Activated naive CD8-positive, alpha-beta T cell treated with anti-CD3 and anti-CD28 coated beads for 36 hours (primary cell): ENCODE measurements at places on chromosomes 1 and 21.
A peak's percentile ranks its signal among the peaks of the same experiment; 100 is the strongest.

DNA sequence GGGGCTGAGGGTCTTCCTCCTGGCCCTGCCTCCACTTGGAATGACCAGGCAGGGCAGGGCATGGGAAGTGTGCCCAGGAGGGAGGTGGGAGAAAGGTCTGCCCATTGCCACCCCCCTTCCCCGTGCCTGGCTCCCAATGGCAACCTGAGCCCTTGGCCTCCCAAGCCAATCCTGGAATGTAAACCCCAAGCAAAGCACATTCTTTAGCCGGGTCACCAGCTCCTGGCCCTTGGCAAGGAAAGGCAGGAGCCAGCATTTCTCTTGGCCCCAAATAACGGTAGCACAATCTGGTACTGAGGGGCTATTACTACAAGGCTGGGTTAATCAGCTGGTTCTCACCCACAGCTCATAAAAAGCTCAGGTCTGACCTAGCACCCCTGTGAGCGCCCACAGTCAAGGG lies 6.9 kb upstream of the NUAK2 start:
- H3K36me3 ChIP-seq: no peaks in the 10 kb centered on the region
- H3K4me1 ChIP-seq: peaks cover 12% of the 10 kb centered on the region
- DNase-seq: no peak
- no peak overlapping the region for H3K27ac ChIP-seq
- no peak overlapping the region for H3K4me3 ChIP-seq

DNA sequence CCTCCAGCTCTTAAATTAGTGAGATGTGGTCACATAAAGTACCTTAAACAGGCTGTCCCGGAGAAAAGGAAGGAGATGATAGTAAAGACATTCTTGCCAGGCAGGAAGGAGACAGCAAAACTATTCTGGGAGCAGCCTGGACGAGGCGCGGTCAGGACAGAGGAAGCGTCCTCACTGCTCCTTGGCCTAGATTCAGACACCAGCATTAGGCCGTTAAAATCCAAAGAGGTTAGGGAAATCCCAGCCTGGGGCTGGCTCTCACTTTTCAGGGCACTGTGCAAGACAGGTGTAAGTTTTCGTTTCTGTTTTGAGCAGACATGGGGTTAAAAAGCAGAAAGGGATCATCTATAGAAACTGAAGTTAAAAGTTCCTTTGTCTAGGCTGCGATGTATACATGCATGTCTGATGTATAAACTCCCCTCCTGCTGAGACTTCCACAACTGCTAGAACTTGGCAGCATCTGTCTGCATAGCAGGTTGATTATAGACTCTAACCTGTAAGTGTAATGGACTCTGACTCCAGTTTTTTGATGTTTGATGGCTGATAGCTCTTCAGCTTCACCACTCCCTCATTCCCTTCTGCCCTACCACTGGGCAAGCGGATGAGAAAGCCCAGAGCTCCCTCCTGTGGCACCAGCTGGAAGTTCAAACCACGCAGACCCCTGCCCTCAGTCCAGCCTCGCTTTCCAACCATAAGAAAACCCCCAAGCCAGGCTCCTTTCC lies 21.5 kb downstream of the STPG1 start:
- peaks cover 38% of the 10 kb centered on the region for H3K4me1 ChIP-seq
- H3K36me3 ChIP-seq: peaks cover 4% of the 10 kb centered on the region
- DNase-seq: peak; percentile 63
- H3K4me3 ChIP-seq: peak overlapping the region; percentile 46
- H3K27me3 ChIP-seq: no peaks in the 10 kb centered on the region
- peak overlapping the region; percentile 93 for H3K27ac ChIP-seq

- no peaks in the 10 kb centered on the region for H3K27me3 ChIP-seq
- H3K36me3 ChIP-seq: peaks cover 39% of the 10 kb centered on the region
- DNase-seq: no peak
- no peak overlapping the region for H3K4me3 ChIP-seq
- H3K4me1 ChIP-seq: peaks cover 53% of the 10 kb centered on the region
These were observed 23.2 kb downstream of the VPS26C start for GRCh38 chr21:37243961-37244360.

DNA sequence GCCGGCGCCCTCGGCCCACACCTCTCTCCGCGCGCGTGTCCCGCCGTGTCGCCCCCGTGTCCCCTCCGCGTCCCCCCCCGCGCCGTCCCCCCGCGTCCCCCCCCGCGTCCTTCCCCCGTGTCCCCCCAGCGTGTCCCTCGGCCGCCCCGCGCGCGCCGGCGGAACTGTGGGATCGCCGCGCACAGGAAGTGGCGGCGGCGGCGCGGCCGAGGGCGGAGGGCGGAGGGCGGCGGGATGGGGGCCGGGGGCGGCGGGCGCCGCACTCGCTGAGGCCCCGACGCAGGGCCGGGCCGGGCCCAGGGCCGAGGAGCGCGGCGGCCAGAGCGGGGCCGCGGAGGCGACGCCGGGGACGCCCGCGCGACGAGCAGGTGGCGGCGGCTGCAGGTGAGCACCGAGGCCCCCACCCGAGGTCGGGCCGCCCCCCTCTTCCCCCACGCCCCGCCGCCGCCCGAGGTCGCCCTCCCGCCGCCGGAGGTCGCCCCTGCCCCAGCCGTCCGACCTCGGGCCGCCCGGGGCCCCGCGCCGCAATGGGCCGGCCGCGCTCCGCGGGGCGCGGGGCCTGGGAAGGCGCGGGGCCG lies at the start of gene AGPAT3:
AGPAT3 (plus strand) TSS at position 262 of the 578 bp plus-strand sequence. CDS start 94,459 bp downstream, outside the sequence.
- H3K36me3 ChIP-seq: peaks cover 14% of the 10 kb centered on the region
- peak within 1 kb of the TSS; percentile 79 for H3K4me3 ChIP-seq
- DNase-seq: peak; percentile 46
- no peaks in the 10 kb centered on the region for H3K27me3 ChIP-seq

- H3K4me3 ChIP-seq: no peak overlapping the region
- H3K27ac ChIP-seq: no peak overlapping the region
- H3K36me3 ChIP-seq: no peaks in the 10 kb centered on the region
- no peaks in the 10 kb centered on the region for H3K27me3 ChIP-seq
- DNase-seq: no peak
These were observed 621.5 kb upstream of the ADGRL2 start for GRCh38 chr1:81179242-81179641.

DNA sequence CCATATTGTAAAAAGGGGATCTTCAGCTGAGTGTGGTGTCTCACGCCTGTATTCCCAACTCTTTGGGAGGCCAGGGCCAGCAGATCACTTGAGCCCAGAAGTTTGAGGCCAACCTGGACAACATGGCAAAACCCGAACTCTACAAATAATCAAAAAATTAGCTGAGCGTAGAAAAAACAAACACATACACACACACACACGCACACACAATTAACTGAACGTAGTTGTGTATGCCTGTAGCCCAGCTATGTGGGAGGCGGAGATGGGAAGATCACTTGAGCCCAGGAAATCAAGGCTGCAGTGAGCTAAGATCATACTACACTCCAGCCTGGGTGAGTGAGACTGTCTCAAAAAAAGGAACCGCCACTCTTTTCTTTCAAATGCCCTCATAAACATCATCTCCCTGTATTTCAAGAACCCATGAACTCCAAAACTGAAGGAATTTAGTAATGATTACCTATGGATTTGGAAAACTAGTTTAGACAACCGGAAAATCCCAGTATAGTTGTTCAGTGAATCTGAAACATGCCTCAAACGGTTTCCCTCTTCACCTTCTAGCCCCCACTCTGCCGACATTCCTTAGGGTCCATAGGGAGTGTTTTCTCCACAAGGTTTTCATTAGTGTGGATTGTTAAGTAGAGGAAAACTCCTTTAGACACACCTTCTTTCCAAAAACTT lies 4.5 kb downstream of the TXNIP start:
- DNase-seq: no peak
- peak overlapping the region; percentile 95 for H3K4me3 ChIP-seq
- H3K36me3 ChIP-seq: peaks cover 49% of the 10 kb centered on the region
- H3K27ac ChIP-seq: peak overlapping the region; percentile 99
- H3K4me1 ChIP-seq: peaks cover 63% of the 10 kb centered on the region
- H3K27me3 ChIP-seq: no peaks in the 10 kb centered on the region

GRCh38 chr1:208170252-208170651 lies 73.9 kb downstream of the PLXNA2 start:
- DNase-seq: no peak

- H3K27me3 ChIP-seq: no peaks in the 10 kb centered on the region
- H3K4me1 ChIP-seq: no peaks in the 10 kb centered on the region
- no peak for DNase-seq
- H3K27ac ChIP-seq: no peak overlapping the region
- no peaks in the 10 kb centered on the region for H3K36me3 ChIP-seq
These were observed 147.6 kb downstream of the IFI44 start for GRCh38 chr1:78797108-78797781.

DNA sequence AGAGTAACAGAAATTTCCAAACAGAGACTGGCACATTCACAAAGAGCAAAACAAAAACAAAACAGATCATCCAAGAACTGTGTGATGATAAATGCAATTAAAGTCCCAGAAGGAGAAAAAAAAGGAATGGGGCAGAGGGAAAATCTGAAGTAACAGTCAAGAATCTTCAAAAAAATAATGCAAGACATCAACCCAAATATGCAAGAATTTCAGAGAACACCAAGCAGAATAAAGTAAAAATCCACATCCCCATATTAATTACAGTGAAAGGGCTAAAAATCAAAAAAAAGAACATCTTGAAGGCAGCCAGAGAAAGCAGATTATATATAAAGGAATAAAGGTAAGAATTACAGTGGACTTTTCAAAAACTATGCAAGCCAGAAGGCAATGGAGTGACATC lies 67.1 kb downstream of the FOXJ3 start:
- no peak for DNase-seq
- H3K27ac ChIP-seq: peak overlapping the region; percentile 34

- no peak overlapping the region for H3K4me3 ChIP-seq
- H3K36me3 ChIP-seq: no peaks in the 10 kb centered on the region
- H3K27me3 ChIP-seq: no peaks in the 10 kb centered on the region
- no peaks in the 10 kb centered on the region for H3K4me1 ChIP-seq
These were observed 154.2 kb upstream of the ZNHIT6 start for GRCh38 chr1:85862456-85862855.

DNA sequence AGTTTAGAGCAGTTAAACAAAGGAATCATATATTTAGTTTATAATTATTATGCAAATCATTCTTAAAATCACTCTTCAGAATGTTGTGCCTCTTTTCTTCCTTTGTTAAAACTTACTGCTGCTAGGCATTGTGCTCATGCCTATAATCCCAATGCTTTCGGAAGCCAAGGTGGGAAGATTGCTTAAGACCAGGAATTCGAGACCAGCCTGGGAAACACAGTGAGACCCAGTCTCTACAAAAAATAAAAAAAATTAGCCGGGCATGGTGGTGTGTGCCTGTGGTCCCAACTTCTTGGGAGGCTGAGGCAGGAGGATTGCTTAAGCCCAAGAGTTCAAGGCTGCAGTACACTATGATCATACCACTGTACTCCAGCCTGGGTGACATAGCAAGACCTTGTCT lies 33.6 kb downstream of the ZSWIM5 start:
- no peaks in the 10 kb centered on the region for H3K27me3 ChIP-seq
- no peak for DNase-seq
- H3K4me3 ChIP-seq: no peak overlapping the region
- no peaks in the 10 kb centered on the region for H3K4me1 ChIP-seq

DNA sequence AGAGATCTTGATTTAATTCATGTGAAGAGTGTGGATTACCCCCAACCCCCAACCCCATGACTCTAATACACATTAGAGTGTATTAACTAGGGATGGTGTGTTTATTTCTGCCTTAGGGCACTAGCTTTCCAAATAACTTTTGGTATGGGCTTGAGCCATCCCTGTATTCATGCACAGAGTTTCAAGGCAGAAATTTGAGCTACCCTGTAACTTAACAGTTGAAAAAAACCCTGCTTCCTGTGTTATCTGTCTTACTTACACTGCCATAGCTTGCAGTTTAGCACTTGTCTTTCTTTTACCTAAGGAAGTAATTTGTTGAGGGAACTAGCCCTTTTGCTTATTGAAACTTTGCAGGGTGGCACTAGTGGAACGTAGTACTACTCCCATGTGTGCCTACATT lies 6.3 kb downstream of the SRSF11 start:
- no peak overlapping the region for H3K4me3 ChIP-seq
- H3K27me3 ChIP-seq: no peaks in the 10 kb centered on the region
- peak overlapping the region; percentile 58 for H3K27ac ChIP-seq
- no peak for DNase-seq
- peaks cover 32% of the 10 kb centered on the region for H3K36me3 ChIP-seq
- H3K4me1 ChIP-seq: peaks cover 40% of the 10 kb centered on the region

DNA sequence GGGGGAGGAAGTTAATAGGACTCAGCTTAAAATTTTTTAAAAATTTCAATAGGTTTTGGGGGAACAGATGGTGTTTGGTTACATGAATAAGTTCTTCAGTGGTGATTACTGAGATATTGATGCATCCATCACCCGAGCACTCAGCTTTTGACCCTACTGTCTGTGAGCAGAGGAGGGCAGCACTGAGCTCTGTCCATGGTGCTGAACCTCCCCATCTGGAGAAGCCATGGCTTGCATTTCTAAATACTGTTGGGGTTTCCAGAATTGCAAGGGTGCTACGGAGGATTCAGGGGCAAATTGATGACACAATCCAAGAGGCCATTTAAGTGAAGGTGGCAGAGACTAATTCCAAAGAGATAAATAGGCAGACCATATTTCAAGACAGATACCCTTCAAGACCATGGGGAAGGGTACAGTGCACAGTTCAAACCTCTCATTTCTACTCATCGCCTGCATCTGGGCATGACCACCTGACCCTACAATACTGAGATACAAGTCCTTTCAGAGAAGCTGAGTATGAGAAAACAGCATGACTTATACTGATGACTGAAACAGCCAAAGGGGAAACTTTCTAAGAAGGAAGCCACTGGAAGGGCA lies 17.2 kb downstream of the SYT2 start:
- H3K4me3 ChIP-seq: no peak overlapping the region
- DNase-seq: peak; percentile 46
- peaks cover 59% of the 10 kb centered on the region for H3K27me3 ChIP-seq

- no peaks in the 10 kb centered on the region for H3K27me3 ChIP-seq
- no peak for DNase-seq
- no peak overlapping the region for H3K4me3 ChIP-seq
These were observed 77.4 kb downstream of the SYT6 start for GRCh38 chr1:114076308-114076707.

GRCh38 chr1:171418546-171418945 lies 66.8 kb upstream of the PRRC2C start:
- DNase-seq: no peak
- no peaks in the 10 kb centered on the region for H3K27me3 ChIP-seq
- H3K36me3 ChIP-seq: no peaks in the 10 kb centered on the region

DNA sequence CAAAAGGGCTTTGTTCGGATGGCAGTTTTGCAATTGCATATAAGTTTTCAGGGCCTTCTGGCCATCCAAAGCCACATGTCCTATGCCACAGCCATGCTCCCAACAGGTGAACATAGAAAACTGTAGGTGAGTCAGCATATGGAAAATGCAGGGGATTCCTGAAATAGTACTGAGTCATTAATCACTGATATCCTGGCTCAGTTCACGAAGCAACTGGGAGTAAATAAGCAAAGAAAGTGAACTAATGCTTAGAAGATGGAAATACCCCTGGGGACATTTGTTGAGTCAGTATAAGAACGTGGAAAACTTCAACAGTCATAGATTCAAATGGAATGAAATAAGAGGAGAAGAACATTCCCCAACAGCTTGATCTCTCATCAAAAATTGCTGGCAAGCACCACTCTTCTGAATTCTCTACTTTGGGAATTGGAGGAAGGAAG lies 148.9 kb upstream of the RUNX1 start:
- no peaks in the 10 kb centered on the region for H3K36me3 ChIP-seq
- no peak for DNase-seq
- no peak overlapping the region for H3K4me3 ChIP-seq
- H3K4me1 ChIP-seq: peaks cover 17% of the 10 kb centered on the region
- H3K27me3 ChIP-seq: no peaks in the 10 kb centered on the region
- no peak overlapping the region for H3K27ac ChIP-seq
